Naive thymus-derived CD8-positive, alpha-beta T cell (primary cell): ENCODE measurements at places on chromosomes 1 and 21. TPM values are rescaled to one million over a fixed set of nuclear protein-coding genes. Genes with fewer than 3 reads are reported as not detected.

- no peak overlapping the region for H3K4me3 ChIP-seq
- H3K4me1 ChIP-seq: no peaks in the 10 kb centered on the region
- DNase-seq: no peak
- H3K36me3 ChIP-seq: no peaks in the 10 kb centered on the region
Observed at GRCh38 chr1:225827076-225827475, 17.2 kb downstream of the EPHX1 start.

DNA sequence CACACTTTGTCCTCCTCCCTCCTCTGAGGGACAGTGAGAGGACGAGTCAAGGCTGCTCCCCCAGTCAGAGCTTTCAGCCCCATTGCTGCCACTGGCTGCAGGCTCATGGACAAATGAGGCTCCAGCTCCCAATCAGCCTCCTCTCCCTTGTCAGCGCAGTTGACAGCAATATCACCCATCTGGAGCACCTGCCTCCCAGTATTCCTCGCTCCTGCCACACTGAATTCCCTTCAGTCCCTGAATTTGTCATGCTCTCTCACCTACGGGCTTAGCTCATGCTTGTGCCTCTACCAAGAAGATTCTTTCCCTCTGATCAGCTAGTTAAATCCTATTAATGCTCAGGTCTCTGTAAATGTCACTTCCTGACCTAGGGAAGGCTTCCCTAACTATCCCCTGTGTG lies 54.4 kb upstream of the SYT6 start:
- H3K36me3 ChIP-seq: no peaks in the 10 kb centered on the region
- no peak overlapping the region for H3K4me3 ChIP-seq
- H3K27ac ChIP-seq: no peak overlapping the region
- DNase-seq: no peak
- H3K27me3 ChIP-seq: peaks cover 45% of the 10 kb centered on the region
- peaks cover 16% of the 10 kb centered on the region for H3K4me1 ChIP-seq

- DNase-seq: no peak
- H3K4me3 ChIP-seq: peak overlapping the region; percentile 99
- no peaks in the 10 kb centered on the region for H3K27me3 ChIP-seq
- peak overlapping the region; percentile 96 for H3K27ac ChIP-seq
- peaks cover 48% of the 10 kb centered on the region for H3K36me3 ChIP-seq
- peaks cover 62% of the 10 kb centered on the region for H3K4me1 ChIP-seq
Observed at GRCh38 chr1:145995964-145996432, 381 bp downstream of the TXNIP start.

DNA sequence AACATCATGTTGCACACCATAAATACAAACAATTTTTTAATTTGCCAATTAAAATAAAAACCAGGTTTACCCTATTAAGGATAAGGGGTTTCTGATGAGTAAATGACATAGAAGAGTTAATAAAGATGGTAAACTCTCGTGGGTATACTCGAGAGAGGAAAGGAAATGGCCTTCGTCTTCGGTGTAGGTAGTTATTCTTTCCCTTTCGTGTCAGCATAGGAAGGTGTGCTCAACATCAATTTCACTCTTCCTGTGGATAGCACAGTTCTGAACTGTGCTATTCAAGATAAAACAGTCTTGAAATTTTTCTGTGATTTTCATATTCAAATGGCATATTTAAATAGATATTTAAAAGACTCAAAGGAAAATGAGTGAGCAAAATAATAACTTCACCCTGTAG lies 98.2 kb downstream of the RGL1 start:
- H3K4me1 ChIP-seq: peaks cover 3% of the 10 kb centered on the region
- no peak for DNase-seq
- H3K27ac ChIP-seq: no peak overlapping the region
- no peaks in the 10 kb centered on the region for H3K27me3 ChIP-seq
- H3K36me3 ChIP-seq: peaks cover 5% of the 10 kb centered on the region

- H3K36me3 ChIP-seq: peaks cover 11% of the 10 kb centered on the region
- DNase-seq: no peak
- H3K4me3 ChIP-seq: no peak overlapping the region
- H3K27ac ChIP-seq: no peak overlapping the region
Observed at GRCh38 chr1:26946270-26946669, 14.0 kb downstream of the KDF1 start.

- DNase-seq: no peak
- H3K4me1 ChIP-seq: no peaks in the 10 kb centered on the region
- H3K27me3 ChIP-seq: no peaks in the 10 kb centered on the region
- H3K27ac ChIP-seq: no peak overlapping the region
- H3K36me3 ChIP-seq: peaks cover 4% of the 10 kb centered on the region
Observed at GRCh38 chr1:108972951-108973350, 9.7 kb upstream of the CLCC1 start.

GRCh38 chr1:35120458-35121133 lies 41.4 kb downstream of the ZMYM1 start:
- H3K4me3 ChIP-seq: no peak overlapping the region
- H3K36me3 ChIP-seq: peaks cover 5% of the 10 kb centered on the region
- peaks cover 8% of the 10 kb centered on the region for H3K4me1 ChIP-seq
- no peak for DNase-seq

GRCh38 chr1:63824451-63824850 lies 50.6 kb downstream of the ROR1 start:
- no peak overlapping the region for H3K4me3 ChIP-seq
- H3K36me3 ChIP-seq: no peaks in the 10 kb centered on the region
- no peak for DNase-seq
- H3K4me1 ChIP-seq: no peaks in the 10 kb centered on the region
- peaks cover 9% of the 10 kb centered on the region for H3K27me3 ChIP-seq

- DNase-seq: no peak
- H3K27me3 ChIP-seq: no peaks in the 10 kb centered on the region
- H3K36me3 ChIP-seq: peaks cover 92% of the 10 kb centered on the region
- peaks cover 27% of the 10 kb centered on the region for H3K4me1 ChIP-seq
Observed at GRCh38 chr1:180973369-180973768, 49.3 kb downstream of the STX6 start.

DNA sequence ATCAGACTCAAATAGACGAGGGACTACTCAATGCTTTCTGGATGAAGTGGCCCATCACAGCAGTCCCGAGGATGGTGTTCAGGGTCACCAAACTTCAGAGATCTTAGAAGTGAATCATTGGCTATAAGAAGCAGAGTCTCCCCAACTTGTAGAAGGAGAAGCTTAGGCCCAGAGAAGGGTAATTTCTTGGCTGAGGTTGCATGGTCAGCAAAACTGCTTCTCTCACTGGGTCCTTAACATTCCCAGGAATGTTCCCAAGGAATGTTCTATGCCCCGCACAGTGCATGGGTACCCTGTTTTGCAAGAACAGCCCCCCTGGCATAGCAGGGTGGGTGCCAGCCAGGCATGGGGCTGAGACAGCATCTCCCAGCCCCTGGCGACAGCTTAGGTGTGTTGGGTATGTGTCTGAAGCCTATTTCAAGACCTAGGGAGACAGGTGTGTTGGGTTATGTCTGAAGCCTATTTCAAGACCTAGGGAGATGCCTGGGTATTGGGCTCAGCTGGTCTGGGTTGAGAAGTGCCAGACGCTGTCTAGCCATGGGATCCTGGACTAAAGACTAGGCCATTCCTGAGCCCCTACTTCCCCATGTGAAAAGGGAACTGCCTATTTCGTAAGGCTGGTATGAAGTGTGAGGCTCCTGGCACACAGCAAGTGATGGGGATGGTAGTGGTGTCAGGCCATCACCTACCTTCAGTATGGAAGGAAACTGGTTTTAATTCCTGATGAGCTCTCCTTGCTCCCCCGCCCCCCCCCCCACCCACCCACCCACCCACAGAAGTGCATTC lies 26.1 kb downstream of the PADI6 start:
- DNase-seq: no peak
- H3K4me1 ChIP-seq: peaks cover 1% of the 10 kb centered on the region
- no peak overlapping the region for H3K4me3 ChIP-seq
- no peaks in the 10 kb centered on the region for H3K27me3 ChIP-seq

GRCh38 chr1:158962983-158963382 lies 31.6 kb downstream of the PYHIN1 start:
- no peak overlapping the region for H3K4me3 ChIP-seq
- peaks cover 3% of the 10 kb centered on the region for H3K27me3 ChIP-seq
- DNase-seq: no peak
- H3K27ac ChIP-seq: no peak overlapping the region

- no peak overlapping the region for H3K27ac ChIP-seq
- H3K36me3 ChIP-seq: peaks cover 15% of the 10 kb centered on the region
- no peaks in the 10 kb centered on the region for H3K27me3 ChIP-seq
- H3K4me3 ChIP-seq: no peak overlapping the region
- no peaks in the 10 kb centered on the region for H3K4me1 ChIP-seq
Observed at GRCh38 chr1:202501281-202501680, 152.8 kb downstream of the PPP1R12B start.

DNA sequence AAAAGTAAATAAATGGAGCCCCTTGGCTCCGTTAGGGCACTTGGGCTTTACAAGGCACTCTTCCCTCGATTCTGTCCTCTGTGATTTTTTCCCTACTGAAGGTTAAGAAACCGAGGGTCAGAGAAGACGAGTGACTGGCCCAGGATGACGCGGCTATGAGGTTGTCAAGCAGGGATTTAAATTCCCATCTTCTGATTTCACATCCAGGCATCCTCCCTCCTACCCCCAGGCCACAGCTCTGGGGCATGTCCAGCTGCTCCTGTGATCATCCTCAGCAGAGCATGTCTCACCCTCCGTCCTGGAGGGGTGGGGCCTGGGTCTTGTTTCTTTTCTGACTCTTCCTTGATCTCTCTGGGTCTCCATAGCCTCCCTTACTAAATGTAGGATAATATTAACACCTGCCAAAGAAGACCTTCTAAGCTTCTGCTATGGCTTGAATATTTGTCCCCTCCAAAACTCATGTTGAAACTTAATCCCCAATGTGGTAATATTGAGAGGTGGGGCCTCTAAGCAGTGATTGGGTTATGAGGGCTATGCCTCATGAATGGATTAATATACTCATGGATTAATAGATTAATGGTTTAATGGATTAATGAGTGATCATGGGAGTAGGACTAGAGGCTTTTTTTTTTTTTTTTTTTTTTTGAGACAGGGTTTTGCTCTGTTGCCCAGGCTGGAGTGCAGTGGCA lies 4.6 kb downstream of the CRYBG2 start:
- no peak overlapping the region for H3K4me3 ChIP-seq
- no peaks in the 10 kb centered on the region for H3K36me3 ChIP-seq
- H3K27me3 ChIP-seq: peaks cover 4% of the 10 kb centered on the region
- DNase-seq: no peak

DNA sequence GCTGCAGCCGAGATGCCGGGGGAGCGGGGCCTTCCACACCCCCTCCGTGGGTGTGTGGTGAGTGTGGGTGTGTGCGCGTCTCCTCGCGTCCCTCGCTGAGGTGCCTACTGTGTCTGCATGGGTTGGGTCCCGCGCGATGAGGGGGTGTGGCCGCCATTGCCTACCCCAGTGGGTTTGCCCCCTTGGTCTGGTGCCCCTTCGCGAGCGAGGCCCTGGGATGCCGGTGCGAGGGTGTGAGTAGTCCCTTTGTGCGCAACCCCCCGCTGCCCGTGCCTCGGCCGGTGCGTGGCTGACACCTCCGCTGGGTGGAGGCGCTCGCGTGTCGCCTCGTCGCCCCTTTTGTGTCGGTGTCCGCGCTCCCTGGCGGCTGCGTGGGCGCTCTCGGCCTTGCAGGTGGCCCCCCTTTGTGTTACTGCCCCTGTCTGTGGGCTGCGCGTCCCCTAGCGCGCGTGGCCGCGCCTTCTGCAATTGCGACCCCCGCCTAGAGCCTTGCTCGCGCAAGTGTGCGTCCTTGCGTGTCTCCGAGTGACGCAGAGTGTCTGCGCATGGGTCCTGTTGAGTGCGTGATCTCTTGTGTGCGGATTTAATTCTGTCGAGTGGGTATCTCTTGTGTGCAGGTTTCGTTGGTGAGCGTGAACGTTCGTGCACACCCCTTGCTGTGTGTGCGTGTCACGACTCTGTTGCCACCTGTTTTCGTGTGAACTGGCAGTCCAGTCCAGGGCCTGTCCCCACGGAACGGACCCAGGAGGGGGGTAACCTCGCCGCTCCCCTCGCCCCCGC lies 553 bp downstream of the TTC3 start:
- H3K4me3 ChIP-seq: peak overlapping the region; percentile 97
- H3K4me1 ChIP-seq: peaks cover 53% of the 10 kb centered on the region
- H3K27ac ChIP-seq: peak overlapping the region; percentile 99
- H3K27me3 ChIP-seq: no peaks in the 10 kb centered on the region

GRCh38 chr1:237670302-237670701 lies 220.4 kb downstream of the ZP4 start:
- no peaks in the 10 kb centered on the region for H3K27me3 ChIP-seq
- H3K4me1 ChIP-seq: no peaks in the 10 kb centered on the region
- DNase-seq: no peak
- peaks cover 2% of the 10 kb centered on the region for H3K36me3 ChIP-seq
- no peak overlapping the region for H3K27ac ChIP-seq

DNA sequence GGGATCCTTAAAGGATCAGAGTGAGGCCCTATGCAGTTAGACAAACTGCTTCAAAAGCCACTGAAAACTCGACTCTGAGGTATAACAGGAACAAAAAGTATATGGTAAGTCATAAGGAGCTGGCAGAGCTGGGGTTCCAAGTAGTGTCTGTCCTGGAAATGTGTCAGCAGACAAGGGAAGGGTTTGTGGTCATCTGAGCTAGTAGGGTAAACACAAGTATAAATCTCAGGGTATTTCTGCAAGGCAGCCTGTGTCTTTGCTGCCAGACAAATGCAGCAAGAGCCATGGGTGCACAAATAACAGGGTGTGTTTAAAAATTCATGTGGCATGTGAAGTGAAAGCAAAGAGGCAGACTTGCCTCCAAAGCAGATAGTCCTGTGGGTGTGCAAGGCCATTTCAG lies 759.0 kb upstream of the ADAMTS5 start:
- H3K4me1 ChIP-seq: no peaks in the 10 kb centered on the region
- H3K36me3 ChIP-seq: no peaks in the 10 kb centered on the region
- H3K27ac ChIP-seq: no peak overlapping the region
- no peaks in the 10 kb centered on the region for H3K27me3 ChIP-seq
- DNase-seq: no peak

DNA sequence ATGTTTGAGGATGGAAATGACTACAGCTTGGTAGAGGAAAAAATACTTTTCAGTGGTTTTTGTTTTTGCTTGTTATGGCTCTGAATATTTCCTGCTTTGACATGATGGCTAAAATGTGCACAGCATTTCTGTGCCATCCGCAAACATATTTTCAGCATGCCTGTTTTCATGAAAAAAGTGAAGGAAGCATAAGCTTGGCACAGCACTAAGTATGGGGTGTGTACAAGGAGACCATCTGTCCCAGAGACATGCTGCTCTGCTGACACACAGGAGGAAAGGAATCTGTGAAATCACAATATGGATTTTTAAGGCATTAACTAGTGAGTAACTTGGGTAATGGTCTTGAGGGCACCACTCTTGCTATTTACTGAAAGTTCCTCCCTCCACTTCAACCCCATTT lies 595.5 kb downstream of the RWDD3 start:
- no peaks in the 10 kb centered on the region for H3K36me3 ChIP-seq
- no peak overlapping the region for H3K27ac ChIP-seq
- no peak overlapping the region for H3K4me3 ChIP-seq
- no peaks in the 10 kb centered on the region for H3K4me1 ChIP-seq

SH2D2A gene
- 24.3 TPM for total RNA-seq

FAM72B gene
- not detected for total RNA-seq

PLEKHG5 gene
- total RNA-seq: 7.0 TPM

ADSS2 gene
- 59.3 TPM for total RNA-seq

OLFM3 gene
- not detected for total RNA-seq

AMY1C gene
- not detected for total RNA-seq

STYXL2 gene
- total RNA-seq: not detected

TMPRSS15 gene
- total RNA-seq: not detected

NECTIN4 gene
- total RNA-seq: not detected

USH2A gene
- not detected for total RNA-seq

SPRR2G gene
- total RNA-seq: not detected
